Heart left ventricle (tissue), 16 donors: ENCODE measurements at places on chromosomes 4 and X.

DNA sequence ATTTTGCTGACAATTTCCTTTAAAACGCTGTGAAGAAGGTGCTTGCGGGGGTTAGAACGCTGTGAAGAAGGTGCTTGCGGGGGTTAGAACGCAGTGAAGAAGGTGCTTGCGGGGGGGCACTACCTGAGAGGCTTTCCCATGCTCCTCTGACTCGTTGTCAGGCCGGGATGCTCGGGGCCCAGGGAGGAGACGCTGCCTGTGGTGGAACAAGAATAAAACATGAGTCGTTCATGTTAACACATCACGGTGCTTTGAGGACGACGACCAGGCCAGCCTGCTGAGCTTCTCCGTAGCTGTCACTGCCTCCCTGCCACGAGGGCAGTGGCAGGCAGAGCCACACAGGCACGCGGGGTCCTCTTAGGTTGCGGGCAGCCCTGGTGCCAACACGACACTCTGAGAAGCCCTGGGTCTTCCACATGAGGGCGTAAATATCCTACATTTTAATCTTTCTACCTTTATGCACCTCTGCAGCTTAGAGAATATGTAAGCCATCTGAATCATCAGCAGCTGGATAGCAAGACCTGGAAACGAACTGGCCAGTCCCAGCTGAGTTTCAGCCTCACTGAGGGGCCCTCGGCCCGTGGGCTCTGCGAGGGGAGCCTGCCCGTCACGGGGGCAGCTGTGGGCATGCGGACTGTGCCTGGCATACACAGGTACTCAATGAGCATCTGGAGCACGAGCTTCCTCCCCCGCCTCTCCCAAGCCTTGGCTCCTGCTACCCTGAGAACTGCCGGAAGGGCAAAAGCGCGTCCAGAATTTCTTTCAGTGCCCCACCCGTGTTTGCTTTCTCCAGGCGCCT, 47.0 kb downstream of the FGFRL1 start:
- DNase-seq = peak; percentile 61

DNA sequence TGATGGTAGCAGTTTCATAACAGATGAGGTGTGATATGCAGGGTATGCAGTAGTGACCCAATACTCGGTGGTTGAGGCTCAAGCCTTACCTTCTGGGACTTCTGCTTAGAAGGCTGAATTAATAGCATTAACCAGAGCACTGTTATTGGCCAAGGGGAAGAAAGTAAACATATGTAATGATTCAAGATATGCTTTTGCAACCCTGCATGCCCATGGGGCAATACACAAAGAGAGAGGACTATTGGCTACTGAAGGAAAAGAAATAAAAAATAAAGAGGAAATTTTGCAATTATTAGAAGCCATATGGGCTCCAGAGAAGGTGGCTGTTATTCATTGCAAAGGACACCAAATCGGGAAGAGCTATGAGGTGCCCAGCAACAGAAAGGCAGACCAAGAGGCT, 8.7 kb downstream of the GAGE10 start:
- no peak for DNase-seq

DNA sequence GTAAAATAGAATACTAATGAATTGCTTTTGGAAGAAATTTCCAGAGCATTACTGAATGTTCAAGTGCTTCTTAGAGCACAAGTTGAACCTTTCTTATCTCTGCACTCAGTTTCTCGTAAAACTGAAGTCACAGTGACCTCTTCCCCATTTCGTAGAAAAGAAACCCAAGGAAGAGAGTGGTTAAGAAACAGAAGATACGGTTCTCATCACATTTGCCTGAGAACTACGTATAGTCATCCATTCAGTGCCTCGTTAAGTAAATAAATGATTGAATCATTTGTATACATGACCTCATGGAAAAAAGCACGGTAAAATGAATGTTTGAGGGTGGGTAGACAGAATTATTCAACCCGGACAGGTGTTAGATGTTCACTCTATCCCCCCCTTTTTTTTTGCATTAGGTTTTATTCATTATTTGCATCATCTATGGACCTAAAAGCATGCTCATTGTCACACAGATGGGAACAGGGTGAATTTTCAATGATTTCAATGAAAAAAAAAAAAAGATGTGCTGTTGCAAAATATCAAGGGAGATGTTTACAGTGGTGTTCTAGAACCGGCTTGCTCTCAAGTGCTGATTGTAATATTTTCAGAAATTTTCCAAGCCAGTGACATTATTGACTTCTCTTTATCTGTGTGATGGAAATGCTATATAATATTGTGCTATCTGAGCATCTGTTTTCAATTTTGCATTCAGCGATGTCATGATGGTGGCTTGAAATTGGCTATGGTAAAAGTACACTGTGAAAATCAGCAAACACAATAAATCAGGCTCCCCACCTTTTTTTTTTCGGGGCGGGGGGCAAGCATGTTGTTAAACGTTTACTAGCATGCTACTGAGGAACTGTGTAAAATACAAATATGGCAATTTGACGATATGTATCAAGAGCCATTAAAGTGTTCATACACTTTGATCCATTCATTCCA, 4.3 kb downstream of the RHOH start:
- no peak for DNase-seq

DNA sequence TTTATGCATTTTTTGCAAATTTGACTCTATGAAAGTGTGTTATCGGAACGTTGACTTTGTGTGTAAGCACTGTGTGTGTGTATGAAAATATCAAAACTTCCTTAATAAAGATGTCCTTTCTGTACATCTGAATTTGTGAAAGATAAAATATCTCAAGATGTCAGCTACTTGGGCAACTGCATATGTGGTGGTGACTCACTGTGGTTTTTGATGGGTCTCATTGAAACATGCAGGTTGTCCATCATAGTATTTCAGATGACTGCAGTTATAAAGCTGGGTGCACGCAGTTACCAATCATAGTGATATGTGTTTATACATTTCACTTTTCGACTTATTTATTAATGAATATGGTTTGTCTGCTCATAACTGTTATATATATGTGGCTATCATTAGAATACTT, 19.7 kb upstream of the BBS12 start:
- DNase-seq = no peak

GRCh38 chr4:1208970-1209704, 36.8 kb upstream of the SPON2 start:
- DNase-seq = no peak

DNA sequence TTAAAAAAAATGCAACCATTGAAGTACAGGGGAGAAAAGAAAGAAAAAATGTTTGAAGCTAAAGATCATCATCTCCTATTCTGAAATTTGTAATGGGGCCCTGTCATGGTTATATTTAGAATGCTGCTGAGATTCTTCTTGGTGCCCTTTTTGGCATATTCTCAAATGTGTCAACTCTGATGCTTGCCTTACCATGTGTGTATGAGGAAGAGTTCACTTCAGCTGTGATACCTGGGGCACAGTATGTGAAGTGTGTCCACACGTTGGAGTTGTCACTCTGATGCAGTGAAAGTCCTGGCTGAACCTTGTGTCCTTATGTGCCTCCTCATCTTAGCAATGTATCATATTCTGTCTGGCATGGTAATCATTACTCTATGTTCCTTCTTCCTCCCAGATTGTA, 377.9 kb downstream of the RAPGEF2 start:
- no peak for DNase-seq

GRCh38 chrX:24513416-24513815, 48.3 kb downstream of the PDK3 start:
- no peak for DNase-seq

DNA sequence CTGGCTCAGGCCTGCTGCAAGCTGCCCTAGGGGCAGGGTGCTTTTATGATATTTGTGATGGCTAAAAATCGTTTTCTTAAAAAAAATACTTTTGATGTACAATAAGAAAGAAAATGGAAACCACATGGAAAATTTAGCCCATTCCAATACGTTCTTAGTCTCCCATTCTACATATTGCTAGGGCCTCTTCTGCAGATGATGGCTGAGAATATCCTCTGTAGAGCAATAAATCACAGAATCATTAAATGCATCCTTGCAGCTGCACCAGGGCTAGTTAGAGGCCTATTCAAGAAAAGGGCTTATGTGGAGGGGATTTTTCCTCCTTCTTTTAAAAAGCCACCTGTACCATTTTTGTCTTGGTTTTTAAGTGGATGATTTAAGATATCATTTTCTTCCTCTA, 97.6 kb upstream of the C1GALT1C1 start:
- no peak for DNase-seq

GRCh38 chr4:153114771-153115321, 89.4 kb upstream of the TRIM2 start:
- DNase-seq = no peak

DNA sequence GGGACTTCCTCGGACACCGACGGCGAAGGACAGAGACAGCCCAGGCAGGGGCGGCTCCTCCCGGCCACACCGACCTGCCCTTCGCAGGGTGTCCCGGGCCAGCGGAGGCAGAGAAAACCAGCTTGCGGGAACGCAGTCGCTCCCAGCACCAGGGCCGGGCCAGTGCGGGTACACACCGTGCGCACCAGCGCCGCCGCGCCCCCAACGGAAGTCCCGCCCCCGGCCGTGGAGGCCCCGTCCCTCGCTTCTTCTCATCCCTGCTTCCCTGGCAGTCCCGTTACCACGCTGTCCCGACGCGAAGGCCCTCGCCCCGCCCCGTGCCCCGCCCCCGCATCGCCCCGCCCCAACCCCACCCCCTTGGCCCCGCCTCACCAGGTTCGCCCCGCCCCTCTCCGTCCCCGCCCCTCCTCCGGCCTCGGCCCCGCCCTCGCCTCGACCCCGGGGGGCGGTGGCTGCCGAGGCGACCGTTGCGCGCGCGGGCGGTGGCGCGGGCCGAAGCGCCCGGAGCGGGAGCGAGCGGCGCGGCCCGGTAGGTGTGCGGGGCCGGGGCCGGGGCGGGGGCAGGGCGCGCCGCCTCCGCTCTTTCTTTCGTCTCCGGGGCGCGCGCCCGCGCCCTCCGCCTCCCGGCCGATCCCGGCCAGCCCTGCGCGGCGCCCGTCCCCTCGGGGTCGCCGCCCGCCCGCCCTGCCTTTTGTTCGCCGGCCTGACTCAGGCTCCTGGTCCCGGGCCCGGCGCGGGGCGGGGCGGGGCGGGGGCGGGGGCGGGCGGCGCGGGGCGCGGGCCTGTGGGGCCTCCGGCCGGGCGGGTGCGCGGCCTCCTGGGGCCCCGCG, at the start of gene RGS12:
Gene RGS12 (plus strand): TSS at position 451 of the 830 bp plus-strand sequence. CDS start 23,150 bp downstream, outside the sequence.
- peak; percentile 96 for DNase-seq

- no peak for DNase-seq
Observed at GRCh38 chr4:142101401-142101800, 465.0 kb downstream of the IL15 start.

- DNase-seq = peak; percentile 83
Observed at GRCh38 chrX:115344885-115345614, 55.5 kb downstream of the LUZP4 start.

GRCh38 chr4:42008011-42008786, 17.9 kb downstream of the SLC30A9 start:
- DNase-seq = no peak

DNA sequence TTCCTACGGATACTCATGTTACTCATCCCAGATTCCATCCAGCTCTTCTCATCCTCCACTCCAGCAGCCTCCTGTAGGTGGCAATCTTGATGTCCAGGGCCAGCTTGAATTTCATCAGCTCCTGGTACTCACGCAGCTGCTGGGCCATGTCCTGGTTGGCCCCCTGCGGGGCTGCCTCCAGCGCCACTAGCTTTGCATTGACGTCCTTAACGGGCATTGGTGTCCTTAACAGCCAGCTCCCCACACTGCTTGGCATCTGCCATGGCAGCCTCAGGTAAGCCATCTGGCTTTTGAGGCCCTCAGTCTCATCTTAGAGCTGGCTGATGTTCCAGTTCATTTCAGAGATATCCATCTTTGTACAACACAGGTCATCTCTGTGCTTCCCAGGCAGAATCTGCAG, 223.7 kb downstream of the FGF13 start:
- DNase-seq = no peak

DNA sequence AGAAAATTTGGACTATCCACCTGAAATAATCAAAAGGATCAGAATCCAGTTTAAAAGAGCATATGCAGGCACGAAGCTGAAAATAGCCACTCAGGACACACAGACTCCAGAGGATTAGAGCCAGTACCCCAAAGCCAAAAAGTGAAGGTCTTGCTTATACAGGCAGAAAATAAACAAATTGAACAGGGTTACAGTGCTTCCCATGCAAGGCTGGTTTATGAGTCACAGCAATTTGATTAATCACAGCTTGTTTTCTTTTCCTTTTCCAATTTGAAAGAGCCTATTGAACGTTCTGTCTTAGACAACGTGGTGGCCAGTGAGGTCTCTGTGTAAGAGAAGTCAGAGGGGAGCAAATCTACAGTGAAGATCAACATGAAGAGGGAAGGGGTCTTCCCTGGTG, 10.2 kb downstream of the HGFAC start:
- DNase-seq = no peak

- DNase-seq = peak; percentile 78
Observed at GRCh38 chrX:10620121-10620699, at the start of gene MID1. MID1 (minus strand) TSS chrX:10620585; CDS start chrX:10567547, 53,038 bp downstream.

- DNase-seq = no peak
Observed at GRCh38 chr4:133996431-133997121, 205.0 kb downstream of the PABPC4L start.

GRCh38 chr4:183320211-183321059, at the start of gene CLDN22:
CLDN22 (minus strand) TSS chr4:183320276; CDS start chr4:183320218, 58 bp downstream.
- no peak for DNase-seq

- DNase-seq = no peak
Observed at GRCh38 chr4:47667552-47667951, 170.3 kb downstream of the CORIN start.

- no peak for DNase-seq
Observed at GRCh38 chrX:32116047-32116446, 1044.2 kb upstream of the FTHL17 start.

DNA sequence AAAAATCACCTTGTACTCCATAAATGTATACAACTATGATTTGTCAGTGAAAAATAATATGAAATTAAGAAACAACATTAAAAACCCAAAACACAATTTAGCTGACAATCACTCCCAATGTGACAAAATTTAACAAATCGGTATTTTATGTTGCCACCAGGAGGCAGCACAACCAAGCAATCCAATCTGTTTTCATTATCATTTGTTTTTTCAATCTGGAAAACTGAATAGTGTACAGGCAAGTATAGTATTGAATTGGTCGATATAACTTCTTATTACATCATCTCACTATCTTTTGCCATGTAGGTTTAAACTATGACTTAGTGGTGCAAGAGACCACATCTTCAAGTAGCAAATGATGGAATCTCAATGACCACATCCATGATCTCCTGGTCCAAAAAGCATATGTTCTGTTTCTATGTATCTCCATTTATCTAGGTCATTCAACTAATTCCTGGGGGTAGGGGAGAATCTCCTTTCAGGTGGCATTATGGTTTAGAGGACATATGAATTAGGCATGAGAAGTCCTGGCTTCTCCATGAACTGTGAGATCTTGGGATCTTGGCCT, 112.9 kb upstream of the AGA start:
- DNase-seq = no peak

GRCh38 chr4:158826882-158827281, 58.1 kb downstream of the FNIP2 start:
- no peak for DNase-seq

DNA sequence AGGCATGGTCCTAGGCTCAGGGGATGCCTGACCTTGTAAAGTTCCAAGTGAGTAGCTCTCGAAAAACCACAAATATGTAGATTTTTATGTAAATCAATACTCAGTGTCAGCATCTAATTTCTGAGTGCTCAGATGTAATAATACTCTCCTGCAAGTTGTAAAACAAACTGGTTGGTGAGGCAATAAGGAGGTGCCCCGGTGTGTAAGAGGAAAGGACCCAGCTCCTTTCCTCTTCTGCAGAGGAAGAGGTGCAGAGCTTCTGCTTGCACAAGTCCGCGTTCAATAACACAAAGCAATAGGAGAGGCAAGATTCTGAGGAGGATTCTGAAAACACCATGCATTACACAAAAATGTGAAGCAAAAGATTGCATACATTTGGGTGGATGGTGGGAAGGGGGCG, 43.6 kb upstream of the ENPP6 start:
- DNase-seq = no peak
